ENCODE measurements at places on chromosomes 11 and 22.

DNA sequence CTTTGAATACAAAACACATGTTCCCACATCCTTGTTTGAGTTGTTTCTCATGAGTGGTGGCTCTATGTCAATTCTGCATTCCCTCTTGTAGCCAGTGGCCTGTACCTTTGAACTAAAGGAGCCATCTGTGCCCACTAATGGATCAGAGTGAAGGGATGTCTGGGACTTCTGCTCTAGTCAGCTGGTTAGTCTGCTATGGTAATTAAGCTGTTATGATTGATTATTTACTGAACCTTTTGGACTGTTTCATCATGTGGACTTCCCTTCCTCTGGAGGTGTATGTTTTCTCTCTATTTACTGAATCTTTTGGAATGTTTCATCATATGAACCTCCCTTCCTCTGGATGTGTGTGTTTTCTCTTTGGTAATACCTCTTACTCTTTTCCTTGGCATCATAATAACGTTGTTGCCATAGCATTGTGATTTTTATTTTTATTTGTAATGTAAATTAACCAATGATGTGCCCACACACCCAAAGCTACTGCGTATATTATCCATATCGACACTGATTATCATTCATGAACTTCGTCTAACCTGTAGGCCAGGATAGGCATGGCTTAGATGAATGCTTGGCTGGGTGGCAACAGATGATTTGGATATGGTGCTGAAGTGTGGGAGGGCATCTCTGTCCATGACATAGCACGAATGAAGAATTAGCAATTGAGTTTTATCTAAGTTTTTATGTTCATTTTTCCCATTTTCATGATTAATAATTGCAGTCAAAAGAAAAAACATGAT, 112.3 kb upstream of the SORL1-AS1 start:
- DNase-seq: no peak

DNA sequence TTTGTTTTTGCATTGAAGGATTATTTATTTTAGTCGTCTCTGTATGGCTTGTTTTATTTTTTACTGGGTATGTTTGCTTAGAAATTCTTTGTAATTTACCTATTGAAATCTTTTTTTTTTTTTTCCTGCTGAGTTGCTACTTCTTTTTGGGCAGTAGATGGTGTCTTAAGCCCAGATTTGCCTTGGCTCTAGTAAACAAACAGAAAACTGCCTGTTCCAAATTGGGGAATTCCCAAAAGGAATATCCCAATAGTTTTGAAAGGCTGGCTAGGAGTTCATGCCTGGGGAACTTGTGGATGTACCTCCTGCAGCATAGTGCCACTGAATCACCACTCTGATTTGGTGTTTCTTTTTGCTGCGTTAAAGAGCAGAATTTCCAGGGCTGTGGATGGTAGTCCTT, 17.7 kb downstream of the PAMR1 start:
- DNase-seq: no peak

DNA sequence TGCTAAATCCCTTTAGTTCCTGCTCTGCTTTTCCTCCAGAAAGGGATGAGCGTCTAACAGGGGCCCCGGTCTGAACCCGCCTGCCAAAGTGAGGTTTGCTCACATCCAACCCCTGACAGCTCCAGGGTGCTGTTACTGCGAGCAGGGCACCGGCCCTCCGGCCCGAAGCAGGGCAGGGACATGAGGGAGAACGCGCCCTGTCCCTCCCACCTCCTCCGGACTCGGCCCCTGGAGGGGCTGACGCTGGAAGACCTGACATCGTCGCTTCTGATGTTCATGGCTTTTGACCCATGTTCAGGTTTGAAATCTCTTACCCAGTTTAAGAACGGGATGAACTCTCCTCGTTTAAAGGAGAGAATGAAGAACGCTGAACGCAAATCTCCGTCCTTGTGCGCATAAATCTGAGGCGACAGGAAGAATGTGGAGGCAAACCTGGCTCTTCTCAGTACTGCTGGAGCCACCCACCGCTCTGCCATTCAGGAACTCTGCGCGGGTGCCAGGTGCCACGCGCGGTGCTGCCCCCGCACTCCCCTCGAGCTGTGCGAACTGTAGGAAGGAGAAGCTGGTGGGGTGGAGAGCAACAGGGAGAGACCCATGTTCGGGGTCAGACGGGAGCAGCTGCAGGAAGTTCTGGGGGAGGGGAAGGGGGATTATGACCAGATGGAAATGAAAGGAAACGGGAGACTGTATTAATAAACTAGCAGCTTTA, 826 bp upstream of the EEF1G start:
- DNase-seq: no peak

DNA sequence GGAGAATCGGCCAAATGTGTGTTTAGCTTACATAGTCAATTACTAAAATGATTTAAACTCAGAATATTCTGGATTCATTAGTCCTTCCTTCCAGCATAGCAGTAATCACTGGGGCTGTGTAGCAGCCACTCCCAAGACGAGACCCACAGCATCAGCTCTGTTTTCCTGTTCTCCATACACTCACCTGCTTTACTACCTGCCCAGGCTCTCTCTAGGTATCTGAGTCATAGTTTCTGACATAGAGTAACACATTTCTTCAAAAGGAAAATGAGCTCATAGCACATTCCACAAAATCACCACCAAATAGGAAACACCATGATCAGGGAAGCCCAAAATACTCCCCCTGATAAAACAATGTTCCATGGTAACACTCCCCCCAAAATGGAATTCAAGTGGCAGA, 22.9 kb downstream of the MORC2 start:
- no peak for DNase-seq

- DNase-seq: no peak
Observed at GRCh38 chr11:35163702-35164496, 24.9 kb downstream of the CD44 start.

DNA sequence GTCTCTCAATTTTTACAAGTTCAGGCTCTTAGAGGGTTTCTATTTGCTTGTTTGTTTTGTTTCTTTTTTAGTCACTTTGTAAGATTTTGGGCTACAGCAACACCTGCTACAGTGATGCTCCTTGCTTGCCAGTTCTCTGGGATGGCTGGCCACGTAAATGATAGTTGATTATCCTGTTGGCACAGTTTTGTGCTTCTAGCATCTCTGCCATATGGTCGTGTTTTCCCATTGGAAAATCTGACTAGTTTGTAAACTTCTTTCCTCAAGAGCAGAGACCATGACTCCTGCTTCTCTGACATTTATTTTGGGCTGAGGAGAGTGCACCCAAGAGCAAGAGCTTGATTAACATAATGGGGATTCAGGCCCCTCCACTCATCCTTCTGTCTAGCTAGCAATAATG, 1621.6 kb upstream of the RAG2 start:
- DNase-seq: no peak

- no peak for DNase-seq
Observed at GRCh38 chr11:45368697-45369096, 82.6 kb upstream of the SYT13 start.

DNA sequence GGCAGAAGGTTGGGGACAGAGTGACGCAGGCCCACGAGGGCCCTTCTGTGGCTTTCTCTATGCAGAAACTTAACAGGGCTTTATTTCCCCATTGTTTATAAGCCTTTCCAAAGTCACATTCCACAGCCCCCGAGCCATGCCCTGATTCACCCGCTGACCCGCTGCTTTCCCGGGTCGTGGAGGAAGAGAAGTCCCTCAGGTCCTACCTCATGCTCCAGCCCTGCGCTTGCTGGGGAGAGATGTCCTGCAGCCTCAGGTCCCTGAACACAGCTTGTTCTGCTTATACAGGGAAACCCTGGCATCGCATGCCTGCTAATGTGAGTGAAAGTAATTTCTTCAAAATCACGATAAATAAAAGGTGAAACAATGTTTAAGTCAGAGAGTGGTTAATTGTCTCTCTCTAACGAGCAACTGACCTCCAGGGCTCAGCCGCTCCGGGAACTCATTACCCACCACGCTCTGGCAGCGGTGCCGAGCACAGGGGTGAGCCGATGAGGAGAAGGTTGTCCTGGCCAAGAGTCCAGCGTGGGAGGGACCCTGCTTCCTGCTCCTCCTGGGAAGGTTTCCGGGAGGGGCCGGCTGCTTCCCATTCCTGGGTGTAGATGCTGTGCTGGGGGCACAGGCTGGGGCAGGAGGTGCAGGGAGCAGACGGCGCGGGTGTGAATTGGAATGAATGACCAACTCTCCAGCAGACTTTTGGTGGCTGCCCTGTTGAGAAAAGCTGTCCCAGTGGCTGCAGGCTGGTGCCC, 595.2 kb downstream of the BRD1 start:
- no peak for DNase-seq

GRCh38 chr11:64619196-64619595, 28.2 kb downstream of the SLC22A12 start:
- no peak for DNase-seq

DNA sequence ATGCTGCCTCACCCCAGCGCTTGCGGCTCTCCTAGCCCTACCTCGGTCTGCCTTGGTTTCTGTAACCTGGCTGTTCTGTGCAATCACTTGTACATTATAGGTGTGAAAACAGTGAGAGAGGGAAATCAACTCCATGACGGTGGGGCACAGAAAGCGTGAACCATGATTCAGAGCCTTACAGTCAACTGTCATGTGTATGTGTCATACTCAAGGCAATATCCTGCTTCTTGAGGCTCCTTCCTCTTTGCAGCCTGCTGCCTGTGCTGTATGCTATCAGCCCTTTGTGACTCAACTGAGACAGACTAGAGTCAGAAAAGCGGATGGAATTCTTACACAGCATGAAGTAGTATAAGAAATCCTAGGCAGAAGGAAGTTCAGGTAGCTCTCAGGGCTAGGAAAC, 2.1 kb downstream of the NRIP3 start:
- DNase-seq: no peak

- no peak for DNase-seq
Observed at GRCh38 chr22:28358312-28358711, 321.3 kb downstream of the TTC28 start.

DNA sequence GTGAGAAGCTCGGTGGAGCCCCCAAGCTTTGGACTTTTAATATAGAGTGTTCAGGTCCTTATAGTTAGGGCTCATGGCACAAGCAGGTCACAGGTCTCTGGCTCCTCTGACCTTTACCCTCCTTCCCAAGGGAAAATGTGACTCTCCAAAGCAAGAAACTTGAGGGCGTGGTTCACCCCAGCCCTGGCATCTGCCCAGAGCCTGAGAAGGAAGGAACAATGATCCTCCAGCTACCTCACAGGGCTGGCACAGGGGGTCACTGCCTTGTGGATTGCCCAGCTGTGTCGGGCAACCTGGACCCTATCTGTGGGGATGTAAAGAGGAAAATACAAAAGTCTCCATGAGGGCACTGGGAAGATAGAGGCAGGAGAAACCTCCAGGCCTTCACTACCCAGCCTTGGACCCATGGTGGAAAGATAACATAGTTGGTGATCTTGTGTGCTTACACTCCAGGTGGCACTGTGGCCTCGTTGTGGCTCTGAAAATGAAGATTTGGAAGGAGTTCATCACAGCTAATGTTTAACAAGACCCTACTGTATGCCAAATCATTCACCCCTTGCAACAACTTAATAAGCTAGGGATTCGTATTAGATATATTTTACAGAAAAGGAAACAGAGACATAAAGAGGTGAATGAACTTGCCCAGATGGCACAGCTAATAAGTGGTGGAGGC, 3.8 kb upstream of the ZNF195 start:
- no peak for DNase-seq

GRCh38 chr22:16961477-16962186, 46.4 kb downstream of the GAB4 start:
- no peak for DNase-seq

DNA sequence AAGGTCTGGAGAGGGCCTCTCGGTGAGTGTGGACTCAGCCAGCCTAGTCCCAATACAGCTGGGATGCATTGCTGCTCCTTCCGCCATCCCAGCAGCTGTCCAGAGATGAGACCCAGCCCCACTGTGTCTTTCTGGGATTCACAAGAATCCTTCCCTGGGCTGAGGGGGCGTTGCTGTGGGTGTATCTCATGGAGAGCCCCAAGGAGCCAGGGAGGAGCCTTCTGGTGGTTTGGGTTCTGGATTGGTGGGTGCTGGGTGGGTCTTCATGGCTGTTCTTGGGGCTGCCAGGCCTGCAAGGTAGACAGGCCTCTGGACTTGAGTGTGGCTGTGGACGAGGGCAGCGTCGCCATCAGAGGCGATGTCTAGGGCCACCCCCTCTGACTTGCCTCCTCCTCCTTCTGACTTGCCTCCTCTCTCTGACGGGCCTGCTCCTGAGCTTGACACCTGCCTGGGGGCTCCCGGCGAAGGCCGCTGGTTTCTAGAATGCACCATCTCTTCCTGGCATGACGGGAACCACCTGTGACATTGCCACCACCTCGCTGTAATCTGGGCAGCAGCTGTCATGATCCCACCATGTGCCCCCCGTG, 17.2 kb downstream of the KCNQ1 start:
- no peak for DNase-seq

GRCh38 chr11:59224351-59224928, 11.7 kb upstream of the MPEG1 start:
- DNase-seq: no peak

DNA sequence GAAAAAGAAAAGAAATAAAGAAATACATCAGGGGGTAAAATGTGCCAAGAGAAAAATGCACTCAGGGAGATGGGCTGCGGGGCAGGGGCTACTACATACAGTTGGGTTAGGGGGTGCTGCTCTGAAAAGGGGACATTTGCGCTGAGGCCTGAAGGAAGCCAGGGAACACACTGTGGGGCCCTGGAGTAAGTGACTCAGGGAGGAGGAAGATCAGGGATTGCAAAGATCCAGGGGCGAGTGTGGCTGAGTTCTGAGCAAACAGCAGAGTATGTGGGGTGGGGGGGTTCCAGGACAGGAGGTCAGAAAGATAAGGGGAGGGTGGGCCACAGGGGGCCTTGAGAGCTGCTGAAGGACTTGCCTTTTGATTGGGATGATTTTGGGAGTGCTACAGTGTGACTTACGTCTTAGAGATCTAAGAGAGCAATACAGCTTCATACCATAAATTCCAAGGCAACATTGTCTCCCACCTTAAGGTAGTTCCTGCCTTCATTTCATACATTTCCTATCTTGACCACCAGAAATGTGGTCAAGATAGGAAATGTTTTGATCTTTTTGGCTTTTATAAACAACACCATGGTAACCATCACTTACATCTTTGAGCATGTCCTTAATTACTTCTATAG, 5.8 kb downstream of the A4GALT start:
- no peak for DNase-seq

DNA sequence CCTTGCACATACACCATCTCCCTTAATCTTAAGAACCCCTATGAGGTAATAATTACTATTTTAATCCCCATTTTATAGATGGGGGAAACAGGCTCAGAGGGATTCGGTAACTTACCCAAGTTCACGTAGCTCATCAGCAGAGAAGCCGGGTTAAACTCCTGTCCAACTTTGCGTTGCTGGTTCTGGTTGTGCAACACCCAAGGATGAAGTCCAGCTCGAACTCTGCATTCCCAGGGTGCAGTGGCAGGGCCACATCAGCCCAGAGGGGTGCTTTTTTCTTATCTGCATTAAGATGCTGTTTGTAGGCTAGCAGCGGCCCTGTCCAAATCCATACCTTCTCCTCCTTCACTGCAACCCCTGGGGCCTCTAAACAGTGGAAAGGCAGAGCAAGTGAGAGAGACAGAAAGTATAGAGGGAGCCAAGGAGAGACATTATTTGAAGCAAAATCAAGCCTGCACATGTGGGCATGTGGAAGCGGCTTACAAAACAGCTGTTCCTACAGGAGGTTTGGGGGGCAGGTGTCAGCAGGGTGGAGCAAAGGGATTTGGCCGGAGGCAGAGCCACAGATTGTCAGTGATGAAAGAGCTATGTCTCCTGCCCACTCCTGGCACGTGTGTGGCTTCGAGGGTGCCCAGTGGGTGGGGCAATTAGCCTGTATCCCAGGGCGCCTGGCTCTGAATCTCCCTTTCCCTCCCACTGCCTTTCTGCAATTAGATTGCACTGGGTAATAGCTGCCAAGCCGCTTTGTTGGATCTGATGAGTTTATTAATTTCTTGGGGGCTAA, 129.5 kb upstream of the TBCEL start:
- DNase-seq: no peak

GRCh38 chr11:41458154-41458553, 1.3 kb downstream of the LRRC4C start:
- no peak for DNase-seq

- no peak for DNase-seq
Observed at GRCh38 chr11:60912851-60913528, 968 bp upstream of the TMEM109 start.
